ENCODE measurements at places on chromosomes 5 and 9. TPM values are rescaled to one million over a fixed set of nuclear protein-coding genes. Genes with fewer than 3 reads are reported as not detected.

SLC36A2 gene
- total RNA-seq, result not detected

CCDC187 gene
- total RNA-seq, result not detected

MAML1 gene
- total RNA-seq, result 36.0 TPM

FIBCD1 gene
- not detected for total RNA-seq

DNA sequence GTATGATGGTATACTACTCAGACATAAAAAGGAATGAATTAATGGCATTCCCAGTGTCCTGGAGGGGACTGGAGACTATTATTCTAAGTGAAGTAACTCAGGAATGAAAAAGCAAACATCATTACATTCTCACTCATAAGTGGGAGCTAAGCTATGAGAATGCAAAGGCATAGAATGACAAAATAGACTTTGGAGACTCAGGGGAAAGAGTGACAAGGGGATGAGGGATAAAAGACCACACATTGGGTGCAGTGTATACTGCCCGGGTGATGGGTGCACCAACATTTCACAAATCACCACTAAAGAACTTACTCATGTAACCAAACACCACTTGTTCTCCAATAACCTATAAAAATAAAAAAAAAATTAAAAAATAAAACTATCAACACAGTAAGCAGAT is 587.3 kb upstream of the RGMB start:
- H3K27me3 ChIP-seq, result no peaks in the 10 kb centered on the region
- H3K36me3 ChIP-seq, result no peaks in the 10 kb centered on the region

GRCh38 chr9:137521405-137521985 is 28.7 kb downstream of the PNPLA7 start:
- no peaks in the 10 kb centered on the region for H3K4me1 ChIP-seq
- no peak overlapping the region for H3K27ac ChIP-seq

GRCh38 chr9:119370816-119371215 is 1.6 kb upstream of the BRINP1 start:
- H3K4me3 ChIP-seq, result no peak overlapping the region
- no peaks in the 10 kb centered on the region for H3K4me1 ChIP-seq
- H3K36me3 ChIP-seq, result no peaks in the 10 kb centered on the region
- no peak for DNase-seq

DNA sequence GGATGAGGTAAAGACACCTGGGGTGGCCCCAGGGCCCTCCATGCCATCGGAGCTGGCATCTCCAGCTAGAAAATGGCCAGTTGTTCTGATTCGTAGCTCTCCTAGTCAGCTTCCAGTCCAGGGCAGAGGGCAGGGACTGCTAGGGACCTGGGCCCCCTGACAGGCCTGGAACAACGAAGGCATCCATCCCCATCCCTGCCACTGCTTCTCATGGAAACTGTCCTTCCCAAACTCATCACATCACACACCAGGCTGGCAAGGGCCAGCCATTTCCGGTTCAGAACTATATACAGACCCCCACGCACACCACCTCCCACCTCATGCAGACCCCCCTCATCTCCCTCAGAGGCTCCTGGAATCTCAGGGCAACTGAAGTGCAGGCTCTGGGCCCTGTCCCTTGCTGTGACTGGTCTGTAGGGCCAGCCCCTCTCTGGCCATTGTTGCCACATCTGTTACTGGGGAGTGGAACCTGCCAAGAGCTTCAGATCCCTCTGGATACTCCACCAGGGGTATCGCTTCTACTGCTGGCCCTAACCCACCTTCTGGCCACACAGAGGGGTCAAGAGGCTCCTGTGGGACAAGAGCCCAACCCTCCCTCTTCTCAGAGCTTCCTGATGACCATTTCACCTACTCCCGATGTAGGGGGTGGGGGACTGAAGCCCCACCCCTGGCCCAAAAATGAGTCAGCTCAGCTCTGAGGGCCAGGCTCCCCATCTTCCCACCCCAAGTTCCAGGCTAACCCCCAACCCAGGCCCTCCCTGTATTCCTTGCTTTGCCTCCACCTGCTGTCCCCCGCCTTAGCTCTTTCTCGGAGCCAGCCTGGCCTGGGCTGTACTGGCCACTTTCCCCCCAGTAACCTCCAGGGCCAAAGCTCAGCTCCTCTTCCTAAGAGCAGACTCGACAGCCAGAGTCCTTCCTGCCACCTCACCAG is 1.2 kb upstream of the MZB1 start:
- peak overlapping the region; percentile 99 for H3K4me3 ChIP-seq
- peaks cover 60% of the 10 kb centered on the region for H3K4me1 ChIP-seq
- no peak for DNase-seq
- peaks cover 10% of the 10 kb centered on the region for H3K36me3 ChIP-seq

GRCh38 chr5:109743770-109744212 is 54.1 kb downstream of the MAN2A1 start:
- peaks cover 43% of the 10 kb centered on the region for H3K4me1 ChIP-seq
- H3K27me3 ChIP-seq, result no peaks in the 10 kb centered on the region
- H3K4me3 ChIP-seq, result no peak overlapping the region
- no peak for DNase-seq

DNA sequence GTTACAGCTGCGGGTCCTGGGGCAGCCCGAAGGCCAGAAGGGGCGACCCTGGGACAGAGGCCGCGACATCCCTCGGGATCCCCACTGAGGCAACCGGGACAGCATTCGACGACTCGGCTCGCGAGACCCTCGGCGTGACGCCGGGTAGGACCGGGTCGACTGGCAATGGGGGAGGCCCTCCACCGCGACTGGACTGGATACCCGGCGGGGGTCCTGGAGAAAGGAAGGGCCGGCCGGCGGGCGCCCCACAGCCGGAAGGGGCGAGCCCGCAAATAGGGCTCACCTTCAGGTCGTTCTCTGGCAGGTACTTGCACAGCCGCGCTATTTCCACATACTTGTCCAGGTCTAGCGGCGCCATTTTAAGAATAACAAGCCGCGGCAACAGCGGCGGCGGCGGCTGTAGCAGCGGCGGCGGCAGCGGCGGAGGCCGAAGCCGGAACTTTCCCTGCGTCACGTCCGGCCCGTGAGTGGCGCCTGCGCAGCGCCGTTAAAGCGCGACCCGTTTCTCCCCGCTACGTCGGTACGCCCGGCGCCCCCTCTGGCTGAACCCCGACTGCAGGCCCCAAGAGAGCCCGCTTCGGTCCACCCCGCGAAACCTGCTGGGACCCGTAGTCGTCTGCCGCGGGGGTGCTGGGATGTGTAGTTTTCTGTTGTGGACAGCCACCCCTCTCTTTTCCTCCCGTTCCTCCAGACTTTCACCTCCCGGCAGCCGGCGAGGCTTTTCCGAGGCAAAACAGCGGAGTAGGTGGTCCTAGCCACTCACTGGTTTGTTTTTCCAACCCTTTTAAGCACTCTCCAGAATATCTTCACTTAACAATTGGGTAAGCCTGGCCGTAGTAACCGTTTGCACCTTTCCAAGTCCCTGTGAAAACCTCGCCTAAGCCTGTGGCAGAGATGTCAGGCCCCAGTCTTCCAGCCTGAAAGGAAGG is at the start of gene PPP6C:
Gene PPP6C, minus strand, starts transcription at position 443 of the 929 bp plus-strand sequence. Its CDS starts 85 bp downstream, at position 358.
- H3K27me3 ChIP-seq, result no peaks in the 10 kb centered on the region
- peak within 1 kb of the TSS; percentile 88 for H3K27ac ChIP-seq
- peaks cover 33% of the 10 kb centered on the region for H3K4me1 ChIP-seq
- peak within 1 kb of the TSS; percentile 96 for H3K4me3 ChIP-seq

DNA sequence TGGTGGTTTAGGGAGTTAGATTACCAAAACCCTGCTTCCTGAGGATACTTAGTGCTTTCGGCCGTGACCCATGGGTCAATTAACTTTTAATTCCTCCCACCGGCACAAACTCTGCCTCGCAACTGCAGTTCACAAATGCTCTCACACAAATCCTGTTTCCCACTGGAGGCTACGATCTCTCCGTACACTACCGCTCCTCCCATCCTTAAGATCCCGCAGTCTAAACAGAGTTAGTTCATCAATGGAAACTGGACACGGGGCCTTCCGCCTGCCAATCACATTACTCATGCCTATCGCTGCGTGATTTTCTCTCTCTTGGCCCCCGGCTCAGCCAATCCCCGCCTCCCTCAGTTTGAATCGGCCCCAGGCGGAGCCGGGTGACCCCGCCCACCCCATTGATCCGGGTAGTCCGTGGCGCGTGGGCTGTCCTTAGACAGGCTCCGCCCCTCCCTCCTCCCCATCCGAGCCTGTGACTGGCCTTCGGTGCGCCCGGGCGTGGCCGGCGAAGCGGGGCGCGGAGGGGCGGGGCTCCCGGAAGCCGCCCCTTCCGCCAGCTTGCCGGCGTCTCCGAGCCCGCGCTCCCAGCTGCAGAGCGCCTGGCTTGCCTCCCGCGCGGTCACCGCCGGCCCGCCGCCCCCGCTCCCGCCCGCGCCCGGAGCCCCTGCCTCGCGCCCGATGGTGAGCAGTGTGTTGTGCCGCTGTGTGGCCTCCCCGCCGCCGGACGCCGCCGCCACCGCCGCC is at the start of gene SLC25A25:
Gene SLC25A25, plus strand, starts transcription at position 588 of the 741 bp plus-strand sequence. Its CDS starts 88 bp downstream, at position 676.
- H3K4me3 ChIP-seq, result peak within 1 kb of the TSS; percentile 92
- peak; percentile 100 for DNase-seq
- peak within 1 kb of the TSS; percentile 83 for H3K27ac ChIP-seq
- H3K36me3 ChIP-seq, result peaks cover 13% of the 10 kb centered on the region

GRCh38 chr9:16446636-16447035 is 423.8 kb downstream of the BNC2 start:
- H3K4me3 ChIP-seq, result no peak overlapping the region
- H3K36me3 ChIP-seq, result no peaks in the 10 kb centered on the region
- no peak overlapping the region for H3K27ac ChIP-seq
- no peaks in the 10 kb centered on the region for H3K4me1 ChIP-seq

GRCh38 chr5:15938961-15939360 is 240.6 kb downstream of the MARCHF11 start:
- H3K36me3 ChIP-seq, result no peaks in the 10 kb centered on the region
- no peaks in the 10 kb centered on the region for H3K4me1 ChIP-seq
- no peak overlapping the region for H3K4me3 ChIP-seq
- no peaks in the 10 kb centered on the region for H3K27me3 ChIP-seq
- no peak overlapping the region for H3K27ac ChIP-seq

GRCh38 chr9:129624947-129625346 is 1.0 kb upstream of the NTMT1 start:
- H3K27me3 ChIP-seq, result peaks cover 11% of the 10 kb centered on the region
- peaks cover 41% of the 10 kb centered on the region for H3K4me1 ChIP-seq
- H3K36me3 ChIP-seq, result peaks cover 5% of the 10 kb centered on the region
- peak overlapping the region; percentile 93 for H3K27ac ChIP-seq
- peak overlapping the region; percentile 86 for H3K4me3 ChIP-seq
- no peak for DNase-seq

- no peak overlapping the region for H3K27ac ChIP-seq
- H3K27me3 ChIP-seq, result no peaks in the 10 kb centered on the region
- H3K4me3 ChIP-seq, result no peak overlapping the region
- H3K36me3 ChIP-seq, result peaks cover 37% of the 10 kb centered on the region
- no peaks in the 10 kb centered on the region for H3K4me1 ChIP-seq
- DNase-seq, result no peak
Measured at GRCh38 chr5:149493316-149493715, 57.9 kb downstream of the CSNK1A1 start.

GRCh38 chr9:98099898-98100297 is 19.1 kb downstream of the TRIM14 start:
- no peaks in the 10 kb centered on the region for H3K27me3 ChIP-seq
- H3K27ac ChIP-seq, result peak overlapping the region; percentile 81
- peak overlapping the region; percentile 56 for H3K4me3 ChIP-seq
- peaks cover 83% of the 10 kb centered on the region for H3K4me1 ChIP-seq

GRCh38 chr5:142984011-142984410 is 213.8 kb downstream of the ARHGAP26 start:
- no peak overlapping the region for H3K4me3 ChIP-seq
- DNase-seq, result no peak
- H3K36me3 ChIP-seq, result peaks cover 14% of the 10 kb centered on the region
- H3K4me1 ChIP-seq, result peaks cover 61% of the 10 kb centered on the region
- no peaks in the 10 kb centered on the region for H3K27me3 ChIP-seq

DNA sequence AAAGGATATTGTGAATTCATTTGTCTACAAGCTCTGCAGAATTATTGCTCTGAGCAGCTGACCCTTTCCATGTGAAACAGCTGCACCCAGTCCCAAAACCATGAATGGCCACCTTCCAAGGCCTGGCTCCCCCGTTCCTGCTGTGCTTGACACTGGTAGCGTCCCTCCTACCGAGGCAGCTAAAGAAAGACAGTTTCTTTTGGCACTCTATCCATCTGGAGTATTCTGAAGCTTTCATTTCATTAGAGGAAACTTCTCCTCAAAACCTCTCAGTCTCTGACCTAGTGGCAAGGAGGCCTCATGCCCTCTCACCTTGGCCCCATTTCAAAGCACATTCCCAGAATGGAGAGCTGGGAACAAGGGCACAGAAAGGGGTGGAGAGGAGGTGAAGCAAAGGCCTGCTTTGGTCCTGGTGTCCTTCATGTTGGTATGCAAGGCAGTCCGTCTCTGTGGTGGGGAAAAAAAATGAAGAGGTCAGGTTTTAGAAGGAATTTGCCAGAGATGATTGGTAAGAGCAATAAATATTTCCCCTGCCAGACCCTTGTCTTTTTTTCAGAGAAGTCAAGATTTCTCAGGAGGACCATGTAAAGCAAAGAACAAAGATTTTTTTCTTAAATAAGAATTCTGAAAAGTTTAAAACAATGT is 232.0 kb downstream of the RFK start:
- no peak overlapping the region for H3K4me3 ChIP-seq
- H3K27me3 ChIP-seq, result no peaks in the 10 kb centered on the region
- H3K36me3 ChIP-seq, result peaks cover 19% of the 10 kb centered on the region

GRCh38 chr5:37742111-37742510 is 97.7 kb downstream of the GDNF start:
- no peak for DNase-seq
- peaks cover 23% of the 10 kb centered on the region for H3K36me3 ChIP-seq
- H3K4me1 ChIP-seq, result peaks cover 22% of the 10 kb centered on the region
- no peak overlapping the region for H3K27ac ChIP-seq

DNA sequence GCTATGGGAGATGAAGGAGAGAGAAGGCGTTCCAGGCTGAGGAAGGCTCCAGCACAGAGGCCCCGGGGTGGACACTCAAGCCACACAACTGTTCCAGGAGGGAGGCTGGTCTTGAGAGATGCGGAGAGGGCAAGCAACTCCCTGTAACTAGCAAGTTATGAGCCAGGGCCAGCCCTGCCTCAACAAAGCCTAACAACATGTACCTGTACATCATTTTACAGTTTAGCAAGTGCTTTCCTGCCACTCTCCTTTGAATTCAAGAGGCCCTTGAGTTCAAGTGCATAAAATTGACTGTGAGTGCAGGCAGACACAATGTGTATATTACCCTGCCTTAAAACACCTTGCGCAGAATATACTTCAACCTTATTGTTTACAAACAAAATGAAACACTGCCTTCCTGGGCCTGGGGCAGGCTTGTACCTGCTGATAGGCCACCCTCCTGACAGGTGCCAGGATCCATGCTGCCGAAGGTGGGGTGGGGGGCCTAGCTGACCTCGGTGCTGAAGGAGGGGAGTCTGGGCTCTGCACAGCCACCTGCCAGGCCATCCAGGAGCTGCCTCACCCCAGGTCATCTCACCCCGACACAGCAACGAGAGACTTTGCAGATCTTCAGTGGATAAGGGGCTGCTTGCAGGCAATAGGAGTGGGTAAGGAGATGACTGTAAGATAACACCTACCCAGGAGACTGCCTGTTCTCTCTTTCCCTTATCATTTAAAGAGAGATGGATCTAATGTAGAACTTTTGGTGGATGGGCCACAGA is 80.0 kb downstream of the PPARGC1B start:
- H3K4me1 ChIP-seq, result no peaks in the 10 kb centered on the region
- no peaks in the 10 kb centered on the region for H3K27me3 ChIP-seq
- H3K4me3 ChIP-seq, result no peak overlapping the region
- no peak for DNase-seq
- H3K27ac ChIP-seq, result no peak overlapping the region

Data from activated T-helper 1 cell treated with anti-CD3 and anti-CD28 coated beads, Interleukin-12 subunit alpha, Interleukin-12 subunit beta, Interleukin-2, Interleukin-4 antibody, amounts not matched to agents 30 ng/mL and 10 ng/mL and 1 ng/mL, durations not matched to agents 14 hours and 24 hours and 36 hours (primary cell).